HEK293T (cell line): ENCODE measurements at places on chromosomes 16 and 17.
A peak's percentile ranks its signal among the peaks of the same experiment; 100 is the strongest.

GRCh38 chr16:25143928-25144327 lies 32.4 kb downstream of the LCMT1 start:
- DNase-seq, result peak; percentile 39

DNA sequence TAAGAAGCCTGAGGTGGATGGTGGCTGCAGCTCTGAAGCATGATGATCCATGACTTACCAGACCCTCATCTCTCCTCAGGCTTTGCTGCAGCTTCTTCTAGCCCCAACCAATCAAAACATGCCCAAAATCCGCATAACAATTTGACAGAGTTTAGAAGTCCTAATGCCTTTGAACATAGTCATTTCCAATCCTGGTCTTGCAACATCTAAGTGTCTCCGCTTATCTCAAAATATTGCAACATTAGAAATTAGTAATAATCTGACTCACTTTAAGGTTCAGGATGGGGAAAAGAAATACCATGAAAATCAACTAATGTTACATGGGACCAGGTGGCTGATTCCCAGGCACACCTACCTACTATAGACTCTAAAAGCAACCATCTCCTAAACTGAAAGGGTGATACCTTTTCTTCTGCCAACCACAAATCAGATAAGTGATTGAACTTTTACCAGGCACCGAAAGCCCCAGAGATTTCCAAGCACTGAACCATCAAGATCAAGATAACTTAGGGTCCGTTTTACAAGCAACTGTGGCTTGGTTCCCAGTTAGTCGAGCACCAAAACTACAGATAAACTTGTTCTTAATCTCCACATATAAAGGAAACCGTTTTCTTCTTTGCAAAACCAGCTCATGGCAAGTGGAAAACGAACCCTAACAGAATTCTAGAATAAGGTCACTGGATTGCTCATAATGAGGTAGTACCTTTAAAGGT lies 14.0 kb downstream of the ERN1 start:
- no peak for DNase-seq

- DNase-seq, result no peak
These were observed 25.6 kb upstream of the RMI2 start for GRCh38 chr16:11319529-11320146.

- no peak for DNase-seq
These were observed 14.2 kb upstream of the ADGRG3 start for GRCh38 chr16:57653936-57654335.

DNA sequence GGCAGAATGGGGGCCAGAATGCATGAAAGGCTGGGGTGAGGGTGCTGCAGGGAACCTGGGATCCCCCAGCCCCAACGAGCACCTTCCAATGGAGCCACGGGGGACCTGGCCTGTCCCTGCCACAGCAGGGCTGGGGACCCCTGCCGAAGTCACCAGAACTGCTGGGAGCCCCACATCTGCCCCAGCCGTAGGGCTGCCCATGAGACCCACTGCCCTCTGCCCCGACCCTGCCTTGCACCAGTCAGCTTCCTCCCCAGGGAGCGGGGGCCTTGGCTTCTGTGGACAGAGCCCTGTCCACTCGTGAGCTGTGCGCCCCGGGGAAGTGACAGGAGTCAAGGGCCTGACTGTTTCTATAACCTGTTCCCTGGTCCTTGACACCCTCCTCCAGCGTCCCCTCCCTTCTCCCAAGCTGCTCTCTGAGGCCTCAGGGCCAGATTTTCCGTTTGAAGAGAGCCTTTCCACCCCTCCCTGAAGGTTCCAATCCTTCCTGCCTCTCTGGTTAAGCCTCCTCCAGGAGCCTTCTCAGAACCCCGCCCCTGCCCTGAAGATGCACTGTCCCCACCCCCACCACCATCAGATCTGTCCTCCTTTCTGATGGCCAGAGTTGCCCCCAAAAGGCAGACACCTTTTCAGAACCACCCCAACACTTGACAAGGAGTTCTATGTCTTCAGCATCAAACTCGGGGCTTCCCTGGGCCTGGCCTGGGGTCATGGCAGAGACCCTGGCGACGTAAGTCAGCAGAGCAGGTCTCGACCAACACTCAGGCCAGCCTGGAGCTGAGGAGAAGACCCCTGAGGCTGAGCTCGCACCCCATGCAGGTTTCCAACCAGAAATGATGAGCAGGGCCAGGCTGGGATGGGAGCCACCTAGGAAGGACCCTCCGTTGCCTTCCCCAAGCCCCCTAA lies 10.7 kb upstream of the PRR29 start:
- no peak for DNase-seq

- no peak for DNase-seq
These were observed 212.9 kb downstream of the CDH8 start for GRCh38 chr16:61823326-61823725.

DNA sequence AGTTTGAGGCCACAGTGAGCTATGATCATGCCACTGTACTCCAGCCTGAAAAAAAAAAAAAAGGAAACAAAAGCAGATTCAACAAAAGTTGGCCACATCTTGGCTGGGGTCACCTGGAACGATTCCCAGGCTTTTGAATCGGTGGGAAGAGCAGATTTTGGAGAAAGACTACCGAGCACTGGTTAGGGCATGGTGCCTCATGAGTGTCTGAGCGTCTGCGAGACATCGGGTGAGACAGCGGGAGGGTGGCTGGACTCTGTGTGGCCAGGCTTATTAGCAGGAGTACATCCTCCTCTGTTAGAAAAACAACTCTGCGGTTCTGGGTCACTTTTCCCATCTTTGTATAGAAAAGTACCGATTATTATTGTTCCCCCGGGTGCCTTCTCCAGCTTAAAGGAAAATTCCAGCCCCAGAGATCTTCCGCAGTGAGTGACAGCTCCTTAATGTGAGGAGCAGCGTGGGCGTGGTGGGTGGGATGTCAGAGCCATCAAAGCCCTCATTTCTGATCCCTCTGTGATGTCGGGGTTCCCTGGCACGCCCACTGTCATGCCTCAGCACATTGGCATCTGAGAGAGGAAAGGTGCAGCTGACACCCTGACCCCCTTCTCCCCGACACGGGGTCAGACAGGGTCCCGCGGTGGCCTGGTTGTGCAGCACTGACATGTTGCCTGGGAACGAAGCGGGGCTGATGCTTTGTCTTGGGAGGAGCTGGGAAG lies 6.9 kb downstream of the RGS9 start:
- no peak for DNase-seq

- DNase-seq, result no peak
These were observed 82.2 kb downstream of the MYO1D start for GRCh38 chr17:32794533-32795246.
